H9 (cell line): ENCODE measurements at places on chromosomes 16 and 17. TPM values are rescaled to one million over a fixed set of nuclear protein-coding genes. Genes with fewer than 3 reads are reported as not detected.

The C17orf100 gene
- total RNA-seq, result 0.70 and 1.1 TPM in 2 replicates

DNA sequence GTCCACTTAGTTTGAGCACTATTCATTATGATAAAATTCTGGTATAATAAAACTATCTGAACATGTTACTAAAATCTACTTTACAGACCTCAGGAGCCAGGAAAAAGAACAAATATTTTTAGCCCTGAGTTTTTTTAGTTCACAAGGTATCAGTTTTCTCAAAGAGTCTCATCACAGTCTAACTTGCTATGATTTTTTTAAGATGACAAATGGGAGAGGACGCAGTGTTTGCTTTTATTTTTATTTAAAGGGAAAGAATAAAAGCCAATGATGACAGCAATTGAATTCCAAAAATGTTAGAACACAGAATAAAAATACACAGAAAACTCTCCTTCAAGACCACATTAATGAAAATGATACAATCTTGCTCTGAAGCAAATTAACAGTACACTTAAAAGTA, 7.4 kb downstream of the MED13 start:
- peaks cover 44% of the 10 kb centered on the region for H3K36me3 ChIP-seq
- no peak overlapping the region for H3K4me3 ChIP-seq
- H3K27ac ChIP-seq, result no peak overlapping the region
- no peak for DNase-seq
- no peaks in the 10 kb centered on the region for H3K4me1 ChIP-seq

- no peaks in the 10 kb centered on the region for H3K36me3 ChIP-seq
- H3K4me1 ChIP-seq, result peaks cover 2% of the 10 kb centered on the region
- no peak overlapping the region for H3K27ac ChIP-seq
- DNase-seq, result no peak
Measured at GRCh38 chr16:66402166-66402565, 24.9 kb upstream of the BEAN1 start.

DNA sequence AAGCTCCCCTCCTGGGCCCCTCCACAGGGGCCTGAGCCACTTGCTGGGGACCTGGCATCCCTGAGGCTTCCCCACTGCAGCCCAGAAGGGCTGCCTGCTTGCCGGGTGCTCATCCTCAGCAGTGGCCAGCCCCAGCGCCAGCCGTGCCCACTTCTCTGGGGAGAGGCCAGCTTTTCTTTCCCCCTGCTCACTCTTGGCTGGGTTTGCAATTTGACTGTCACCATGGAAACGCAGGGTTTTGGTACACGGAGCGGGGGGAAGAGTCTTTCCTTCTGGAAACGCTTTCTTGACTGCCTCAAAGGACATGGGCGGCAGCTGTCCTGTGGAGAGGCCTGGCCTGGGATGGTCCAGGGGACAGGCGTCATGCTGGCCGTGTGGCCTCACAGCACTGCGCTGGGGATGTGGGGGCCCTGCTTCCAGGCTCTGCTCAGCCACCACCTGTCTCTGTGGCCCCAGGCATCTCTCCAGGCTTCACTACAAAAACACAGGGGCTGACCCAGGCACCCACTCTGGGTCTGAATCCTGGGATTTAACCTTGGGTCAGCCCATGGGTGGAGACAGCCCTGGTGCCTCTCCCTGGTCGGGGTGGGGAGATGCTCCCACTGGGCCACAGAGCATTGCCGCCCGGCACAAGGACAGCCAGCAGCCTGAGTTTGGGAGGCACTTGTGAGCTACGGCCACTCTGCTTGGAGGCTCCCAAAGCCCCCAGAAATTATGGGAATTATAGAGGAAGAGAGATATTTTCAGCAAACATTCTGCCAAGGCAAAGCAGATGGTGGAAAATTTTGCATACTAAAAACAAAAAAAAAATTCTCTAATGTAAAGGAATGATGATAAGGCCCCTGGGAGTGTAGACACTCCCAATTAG, 45.9 kb upstream of the DOC2B start:
- no peak overlapping the region for H3K4me3 ChIP-seq
- no peaks in the 10 kb centered on the region for H3K27me3 ChIP-seq
- no peak for DNase-seq
- no peaks in the 10 kb centered on the region for H3K4me1 ChIP-seq
- no peaks in the 10 kb centered on the region for H3K36me3 ChIP-seq

DNA sequence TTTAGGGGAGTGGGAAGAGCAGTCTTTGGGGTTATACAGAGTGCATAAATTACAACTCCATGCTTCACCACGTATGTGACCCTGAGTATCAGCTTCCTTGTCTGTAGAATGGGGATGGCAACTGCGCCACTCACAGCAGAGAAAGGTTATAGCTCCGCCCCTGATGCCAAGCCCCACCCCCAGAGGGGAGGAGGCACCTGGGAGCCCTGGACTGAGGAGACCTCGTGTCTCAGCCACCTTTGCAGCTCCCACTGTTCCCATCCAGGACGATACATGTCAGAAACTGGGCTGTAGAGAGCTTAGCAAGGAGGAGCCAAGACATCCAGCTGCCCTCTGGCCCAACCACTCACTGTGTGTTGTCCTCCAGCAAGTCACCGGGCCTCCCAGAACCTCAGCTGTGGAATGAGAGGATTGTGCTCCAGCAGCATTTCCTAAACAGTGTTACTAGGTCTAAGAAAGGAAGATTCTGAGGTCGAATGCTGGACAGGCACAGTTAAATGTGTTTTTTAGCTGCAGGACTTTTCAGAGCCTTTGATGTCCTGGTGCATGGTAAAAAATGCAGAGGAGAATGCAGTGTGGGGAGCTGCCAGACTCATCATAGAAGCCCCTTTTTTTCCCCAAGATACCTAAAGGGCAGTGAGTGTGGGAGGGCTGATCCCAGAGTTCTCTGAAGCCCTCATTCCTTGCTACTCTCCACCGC, 49.4 kb downstream of the BEAN1 start:
- DNase-seq, result peak; percentile 76
- no peak overlapping the region for H3K27ac ChIP-seq
- H3K36me3 ChIP-seq, result no peaks in the 10 kb centered on the region
- H3K4me3 ChIP-seq, result no peak overlapping the region

DNA sequence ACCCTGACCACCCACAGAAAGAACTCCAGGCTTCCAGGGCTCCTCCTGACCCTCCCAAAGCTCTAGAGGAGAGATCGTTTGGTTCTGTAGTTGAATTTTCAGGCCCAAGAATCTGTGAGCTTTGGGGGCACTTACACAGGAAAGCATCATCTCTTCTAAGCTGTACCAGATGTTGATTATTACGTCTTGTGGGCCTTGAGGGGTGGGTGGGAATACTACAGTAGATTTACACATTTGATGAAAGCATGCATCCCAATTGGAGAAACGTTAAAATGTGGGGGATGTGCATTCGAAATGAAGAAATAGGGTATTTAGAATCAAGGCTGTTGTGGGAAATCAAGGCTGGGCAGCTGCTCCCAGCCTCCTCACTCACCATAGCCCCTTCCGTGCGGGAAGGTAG, 61.9 kb downstream of the MGAT5B start:
- H3K27ac ChIP-seq, result no peak overlapping the region
- H3K4me3 ChIP-seq, result no peak overlapping the region
- no peak for DNase-seq
- no peaks in the 10 kb centered on the region for H3K27me3 ChIP-seq
- no peaks in the 10 kb centered on the region for H3K4me1 ChIP-seq

- H3K4me1 ChIP-seq, result no peaks in the 10 kb centered on the region
- no peak overlapping the region for H3K4me3 ChIP-seq
- no peak for DNase-seq
- H3K36me3 ChIP-seq, result 0 out of 2 replicates have a peak, but pooled peaks cover 2% of the 10 kb centered on the region
Measured at GRCh38 chr17:55198690-55199370, 65.9 kb upstream of the HLF start.

GRCh38 chr17:37643869-37644268, 623 bp upstream of the DDX52 start:
- H3K4me3 ChIP-seq, result peak overlapping the region; percentile 92
- no peaks in the 10 kb centered on the region for H3K4me1 ChIP-seq
- no peak for DNase-seq
- no peaks in the 10 kb centered on the region for H3K27me3 ChIP-seq
- peaks cover 28% of the 10 kb centered on the region for H3K36me3 ChIP-seq

DNA sequence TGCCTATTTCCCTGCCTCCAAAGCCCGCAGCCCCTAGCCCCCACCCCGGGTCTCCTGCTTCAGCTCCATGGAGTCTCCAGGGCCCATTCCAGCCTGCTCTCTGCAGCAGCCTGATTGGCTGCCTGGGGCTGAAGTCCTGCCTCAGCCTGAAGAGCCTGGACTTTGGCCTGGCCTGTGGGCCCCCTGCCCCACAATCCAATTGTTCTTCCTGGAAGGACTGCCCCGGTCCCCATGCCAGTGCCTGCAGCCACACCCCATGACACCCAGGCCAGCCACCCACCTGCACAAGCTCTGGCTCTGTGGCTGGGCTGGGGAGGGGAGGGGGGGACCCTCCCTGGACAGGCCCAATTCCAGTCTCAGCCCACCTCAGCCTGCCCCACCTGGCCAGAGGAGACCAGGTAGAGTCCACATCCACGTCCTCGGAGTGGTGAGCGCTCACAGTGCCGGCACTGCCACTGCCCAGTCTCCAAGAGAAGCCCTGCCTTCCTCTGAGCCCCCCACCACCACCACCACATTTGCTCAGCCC, 12.3 kb downstream of the ENPP7 start:
- no peak overlapping the region for H3K4me3 ChIP-seq
- no peak overlapping the region for H3K27ac ChIP-seq
- no peaks in the 10 kb centered on the region for H3K36me3 ChIP-seq
- peaks cover 2% of the 10 kb centered on the region; the same call in 1 of the 2 replicates for H3K4me1 ChIP-seq
- no peak for DNase-seq

GRCh38 chr16:68434624-68435210, 13.6 kb downstream of the SMPD3 start:
- no peaks in the 10 kb centered on the region for H3K36me3 ChIP-seq
- H3K4me3 ChIP-seq, result no peak overlapping the region
- H3K27ac ChIP-seq, result no peak overlapping the region
- no peak for DNase-seq
- no peaks in the 10 kb centered on the region for H3K27me3 ChIP-seq

DNA sequence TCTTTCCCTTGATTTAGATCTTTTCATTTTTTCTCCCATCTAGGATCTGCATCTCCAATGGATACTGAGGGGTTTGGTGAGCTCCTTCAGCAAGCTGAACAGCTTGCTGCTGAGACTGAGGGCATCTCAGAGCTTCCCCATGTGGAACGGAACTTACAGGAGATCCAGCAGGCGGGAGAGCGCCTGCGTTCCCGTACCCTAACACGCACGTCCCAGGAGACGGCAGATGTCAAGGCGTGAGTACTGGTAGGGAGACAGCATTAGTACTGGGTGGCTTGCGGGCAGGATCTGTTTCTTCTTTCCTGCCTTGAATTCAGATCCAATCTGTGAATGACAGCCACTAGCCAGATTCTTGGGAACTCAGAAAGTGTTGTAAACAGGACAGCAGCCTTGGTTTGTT, 18.3 kb downstream of the NUP93 start:
- no peak overlapping the region for H3K27ac ChIP-seq
- H3K36me3 ChIP-seq, result peaks cover 29% of the 10 kb centered on the region; the same call in 2 of the 3 replicates

GRCh38 chr17:72343911-72344310, 223.1 kb downstream of the SOX9 start:
- peaks cover 2% of the 10 kb centered on the region; the same call in 1 of the 2 replicates for H3K4me1 ChIP-seq
- H3K27me3 ChIP-seq, result no peaks in the 10 kb centered on the region
- DNase-seq, result no peak

The CACNG4 gene
- total RNA-seq, result 6.0 and 6.3 TPM in 2 replicates

DNA sequence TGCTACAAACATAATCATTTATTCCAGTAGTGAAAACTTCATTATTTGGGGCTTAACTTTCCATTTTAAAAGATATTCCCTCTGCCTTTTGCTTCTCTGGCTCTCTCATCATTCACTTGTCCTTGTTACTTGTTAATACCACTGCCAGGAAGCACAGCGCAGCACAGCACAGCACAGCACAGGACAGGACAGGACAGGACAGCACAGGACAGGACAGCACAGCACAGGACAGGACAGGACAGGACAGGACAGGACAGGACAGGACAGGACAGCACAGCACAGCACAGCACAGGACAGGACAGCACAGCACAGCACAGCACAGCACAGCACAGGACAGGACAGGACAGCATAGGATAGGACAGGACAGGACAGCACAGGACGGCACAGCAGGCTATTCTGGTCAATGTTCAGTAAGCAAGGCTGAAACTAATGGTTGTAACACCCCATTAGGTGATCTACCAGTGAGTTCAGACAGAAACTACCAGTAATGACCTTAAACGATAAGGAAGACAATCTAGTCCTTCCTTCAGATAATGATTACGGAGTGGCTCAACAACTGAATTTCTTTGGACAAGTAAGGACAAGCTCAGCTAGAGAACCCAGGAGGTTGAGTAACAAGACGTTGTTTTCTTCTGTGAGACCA, 31.9 kb downstream of the COG1 start:
- H3K27ac ChIP-seq, result no peak overlapping the region
- H3K4me3 ChIP-seq, result no peak overlapping the region
- peaks cover 15% of the 10 kb centered on the region for H3K36me3 ChIP-seq
- no peak for DNase-seq
- H3K4me1 ChIP-seq, result peaks cover 6% of the 10 kb centered on the region; the same call in 1 of the 2 replicates
- no peaks in the 10 kb centered on the region for H3K27me3 ChIP-seq

The TUBG1 gene
- 117 and 122 TPM in 2 replicates for total RNA-seq

- no peak overlapping the region for H3K4me3 ChIP-seq
- no peaks in the 10 kb centered on the region for H3K36me3 ChIP-seq
- H3K27me3 ChIP-seq, result no peaks in the 10 kb centered on the region
- no peak overlapping the region for H3K27ac ChIP-seq
- peak; percentile 64 for DNase-seq
- no peaks in the 10 kb centered on the region for H3K4me1 ChIP-seq
Measured at GRCh38 chr17:82384730-82385481, 13.3 kb downstream of the UTS2R start.

- peaks cover 9% of the 10 kb centered on the region; the same call in 1 of the 2 replicates for H3K36me3 ChIP-seq
- no peaks in the 10 kb centered on the region for H3K4me1 ChIP-seq
- H3K4me3 ChIP-seq, result no peak overlapping the region
- no peak overlapping the region for H3K27ac ChIP-seq
- peak; percentile 28 for DNase-seq
- H3K27me3 ChIP-seq, result no peaks in the 10 kb centered on the region
Measured at GRCh38 chr16:57741660-57742191, 6.2 kb downstream of the KATNB1 start.

DNA sequence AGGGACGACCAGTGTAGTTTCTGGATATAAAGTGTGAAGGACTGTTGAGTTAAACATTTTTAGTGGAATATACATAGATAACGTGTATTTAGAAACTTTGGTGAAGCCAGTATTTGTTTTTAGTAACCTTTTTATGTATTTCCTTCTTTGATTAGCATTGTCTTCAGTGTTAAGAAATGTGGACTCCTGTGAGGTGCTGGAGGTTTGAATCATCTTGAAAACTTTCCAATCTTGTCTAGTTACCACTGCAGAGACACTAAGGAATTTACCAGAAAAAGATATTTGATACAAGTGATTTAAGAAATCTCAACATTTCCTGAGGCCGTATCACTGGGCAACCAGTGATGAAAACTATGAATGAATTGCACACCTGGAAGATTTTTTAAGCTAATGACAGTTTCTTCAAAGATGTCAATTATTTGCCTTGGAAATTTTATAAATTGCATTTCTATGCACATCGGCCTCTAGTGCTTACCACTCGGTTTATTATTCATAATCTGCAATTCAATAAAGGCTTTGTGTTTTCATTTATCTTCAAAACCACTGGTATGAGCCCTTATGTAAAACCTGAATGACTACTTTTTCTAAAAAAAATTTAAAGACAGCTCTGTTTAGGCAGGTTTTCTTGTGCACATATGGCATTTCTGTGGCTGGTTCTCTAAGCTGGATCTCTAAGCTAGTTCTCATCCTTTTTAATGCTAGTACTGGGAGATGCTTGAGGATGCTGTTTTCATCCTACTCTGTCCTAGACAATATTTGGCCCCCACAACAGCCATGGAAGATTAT, 31.4 kb upstream of the ADCY7 start:
- H3K4me3 ChIP-seq, result no peak overlapping the region
- H3K27me3 ChIP-seq, result no peaks in the 10 kb centered on the region
- no peak overlapping the region for H3K27ac ChIP-seq
- no peaks in the 10 kb centered on the region; the same call in 2 of the 3 replicates for H3K36me3 ChIP-seq
- no peak for DNase-seq
